ENCODE measurements at places on chromosomes 7 and 10.

DNA sequence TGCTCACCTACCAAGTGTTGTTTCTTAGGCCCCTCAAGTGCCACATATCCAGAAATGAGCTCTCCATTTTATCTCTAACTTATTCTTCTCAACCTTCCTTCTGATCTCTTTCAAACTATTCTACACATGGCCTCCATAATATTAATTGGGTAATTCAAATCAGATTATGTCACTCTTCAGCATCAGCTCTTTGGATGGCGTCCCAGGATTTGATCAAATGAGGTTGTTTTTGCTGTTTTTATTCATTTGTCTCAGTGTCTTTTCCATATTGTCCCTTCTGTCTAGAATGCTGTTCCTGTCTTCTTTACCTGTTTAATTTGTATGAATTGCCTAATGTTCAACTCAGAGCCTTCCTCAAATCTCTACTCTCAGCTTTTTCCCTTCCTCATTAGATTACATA lies 234.6 kb upstream of the CXCL12 start:
- DNase-seq = no peak

GRCh38 chr10:120782336-120782735 lies 68.8 kb upstream of the WDR11 start:
- DNase-seq = no peak

DNA sequence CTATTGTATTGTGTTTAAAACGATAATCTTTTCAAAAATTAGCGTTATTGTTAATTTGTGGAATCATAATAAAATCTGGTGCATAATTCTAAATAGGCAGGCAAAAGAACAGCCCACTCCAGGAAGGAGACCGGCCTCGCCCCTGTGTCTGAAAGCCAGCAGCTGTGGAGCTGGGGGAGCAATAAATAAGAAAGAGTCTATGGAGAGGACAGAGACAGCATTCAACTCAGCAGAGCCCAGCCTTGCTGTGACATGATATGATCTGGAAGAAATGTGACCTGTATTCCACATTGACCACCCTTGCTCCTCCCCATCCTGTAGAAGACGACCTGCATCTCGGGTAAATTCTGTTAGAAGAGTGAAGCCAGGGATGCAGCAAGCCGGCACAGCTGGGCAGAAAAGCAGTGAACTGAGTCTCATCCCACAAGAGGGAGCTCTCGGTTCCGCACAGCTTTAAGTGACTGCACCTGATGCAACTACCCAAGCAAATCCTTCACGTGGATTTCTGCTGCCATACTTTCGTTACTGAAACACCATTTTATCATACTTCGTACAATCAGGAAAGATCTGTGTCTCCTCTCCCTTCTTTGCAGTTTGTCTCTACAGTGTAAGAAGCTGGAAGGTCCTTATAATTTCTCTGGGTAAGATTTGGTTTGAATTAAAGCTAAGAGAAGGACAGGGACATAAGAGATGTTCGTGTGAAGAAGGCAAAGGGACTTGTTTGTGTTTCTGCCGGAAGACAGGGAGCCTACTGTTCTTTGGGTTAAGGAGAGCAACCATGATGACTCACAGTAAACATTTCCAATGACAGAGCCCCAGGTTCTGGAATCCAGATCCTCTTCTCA lies 427.1 kb downstream of the GPAM start:
- DNase-seq = peak; percentile 70

GRCh38 chr7:156780724-156781455 lies 112.1 kb downstream of the LMBR1 start:
- DNase-seq = no peak

GRCh38 chr7:69363136-69363535 lies 235.1 kb upstream of the AUTS2 start:
- DNase-seq = no peak

DNA sequence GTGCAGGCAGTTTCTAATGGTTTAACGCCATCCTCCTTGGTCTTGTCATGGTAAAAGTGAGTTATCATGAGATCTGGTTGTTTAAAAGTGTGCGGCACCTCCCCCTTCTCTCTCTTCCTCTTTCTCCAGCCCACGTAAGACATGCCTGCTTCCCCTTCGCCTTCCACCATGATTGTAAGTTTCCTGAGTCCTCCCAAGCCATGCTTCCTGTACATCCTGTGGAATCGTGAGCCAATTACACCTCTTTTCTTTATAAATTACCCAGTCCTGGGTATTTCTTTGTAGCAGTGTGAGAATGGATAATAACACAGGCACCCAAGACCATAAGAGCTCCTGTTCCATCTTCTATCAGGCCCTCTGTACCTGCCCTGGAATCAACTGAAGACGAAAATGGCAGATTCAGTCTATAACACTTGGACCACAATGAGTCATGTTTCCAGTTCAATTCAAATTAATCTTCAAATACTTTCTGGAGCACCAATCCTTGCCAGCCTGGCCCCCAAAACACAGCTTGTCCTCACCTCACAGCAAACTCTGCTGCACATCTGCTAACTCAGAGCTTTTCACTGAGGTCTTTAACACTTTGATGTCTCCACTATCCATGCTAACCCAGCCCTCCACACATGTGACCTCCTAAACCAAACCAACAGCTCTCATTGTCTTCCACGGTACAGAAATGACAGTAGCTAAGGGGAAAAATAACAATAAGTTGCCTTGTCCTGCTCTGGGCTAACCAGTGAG lies 73.2 kb downstream of the SFMBT2 start:
- DNase-seq = no peak

- DNase-seq = no peak
Measured at GRCh38 chr10:8473205-8473604, 418.7 kb downstream of the GATA3 start.

- no peak for DNase-seq
Measured at GRCh38 chr10:133438711-133439273, 14.4 kb upstream of the SPRN start.

DNA sequence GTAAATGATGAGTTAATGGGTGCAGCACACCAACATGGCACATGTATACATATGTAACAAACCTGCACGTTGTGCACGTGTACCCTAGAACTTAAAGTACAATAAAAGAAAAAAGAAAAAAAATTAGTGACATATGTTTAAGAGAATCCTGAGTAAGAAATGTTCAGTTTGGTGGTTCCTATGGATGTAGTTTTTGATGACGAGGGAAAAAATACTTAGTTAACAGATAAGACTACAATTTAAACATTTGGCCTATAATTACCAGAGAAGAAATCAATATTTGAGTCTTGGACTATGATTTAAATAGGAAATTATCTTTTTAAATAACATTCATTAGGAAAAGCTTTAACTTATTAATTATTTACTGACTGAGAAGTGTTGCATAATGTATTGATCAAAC lies 39.2 kb upstream of the SLC26A3 start:
- DNase-seq = no peak

- no peak for DNase-seq
Measured at GRCh38 chr7:105596866-105597265, 15.6 kb upstream of the EFCAB10 start.

DNA sequence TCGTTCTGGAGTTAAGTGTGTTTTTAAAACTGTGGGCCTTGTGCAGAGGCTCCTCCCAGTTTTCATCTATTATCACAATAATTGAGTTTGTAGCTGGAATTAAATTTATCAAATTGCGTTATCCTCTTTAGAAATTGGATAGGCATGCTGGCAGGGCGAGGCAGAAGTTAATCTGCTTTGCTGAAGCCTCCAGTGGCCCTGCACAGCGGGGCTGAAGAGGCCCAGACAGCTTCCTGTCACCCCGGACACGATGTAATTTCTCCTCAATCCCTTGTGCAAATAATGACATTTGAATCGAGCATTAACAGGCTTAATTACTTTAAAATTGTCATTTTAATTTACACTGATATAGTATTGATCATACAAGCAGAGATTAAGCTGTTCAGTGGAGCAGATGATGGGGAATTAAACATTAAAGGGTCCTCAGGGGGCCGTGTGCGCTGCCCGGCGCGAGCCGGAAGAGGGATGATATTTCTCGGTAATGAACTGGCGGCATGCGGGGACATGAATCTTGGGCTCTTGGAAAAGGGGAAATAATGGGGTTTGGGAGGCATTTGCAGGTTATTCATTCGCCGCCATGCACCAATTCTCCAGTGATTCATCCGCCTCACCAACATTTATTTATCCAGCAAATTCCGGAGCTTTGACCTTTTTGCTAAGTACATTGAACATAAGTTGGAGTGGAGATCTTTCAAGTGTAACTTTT lies 118.5 kb downstream of the NKX6-2 start:
- no peak for DNase-seq

GRCh38 chr10:76759681-76760080 lies 877.9 kb downstream of the KCNMA1 start:
- DNase-seq = no peak

GRCh38 chr10:5959142-5959541 lies 18.2 kb downstream of the IL15RA start:
- no peak for DNase-seq

- no peak for DNase-seq
Measured at GRCh38 chr10:59068581-59069191, 107.8 kb upstream of the PHYHIPL start.

- DNase-seq = no peak
Measured at GRCh38 chr10:31070025-31070424, 38.4 kb upstream of the ZNF438 start.

DNA sequence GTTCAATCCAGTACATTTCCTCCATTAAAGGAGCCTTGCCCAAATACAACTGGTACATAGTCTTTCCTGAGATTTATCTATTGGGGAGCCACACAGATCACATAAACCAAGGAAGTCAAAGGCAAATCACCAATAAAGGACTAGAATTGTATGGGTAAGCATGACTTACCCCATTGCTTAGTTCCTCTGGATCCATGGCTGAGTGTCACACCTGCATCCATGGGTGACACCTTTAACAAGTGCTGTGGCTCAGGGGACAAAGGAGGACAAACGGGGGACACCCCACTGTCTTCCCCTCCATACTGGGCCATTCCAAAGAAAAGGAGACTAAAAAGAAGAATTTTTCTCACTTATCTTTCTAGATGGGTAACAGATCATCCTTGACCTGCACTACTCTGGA lies 30.4 kb downstream of the ZNF92 start:
- DNase-seq = no peak

DNA sequence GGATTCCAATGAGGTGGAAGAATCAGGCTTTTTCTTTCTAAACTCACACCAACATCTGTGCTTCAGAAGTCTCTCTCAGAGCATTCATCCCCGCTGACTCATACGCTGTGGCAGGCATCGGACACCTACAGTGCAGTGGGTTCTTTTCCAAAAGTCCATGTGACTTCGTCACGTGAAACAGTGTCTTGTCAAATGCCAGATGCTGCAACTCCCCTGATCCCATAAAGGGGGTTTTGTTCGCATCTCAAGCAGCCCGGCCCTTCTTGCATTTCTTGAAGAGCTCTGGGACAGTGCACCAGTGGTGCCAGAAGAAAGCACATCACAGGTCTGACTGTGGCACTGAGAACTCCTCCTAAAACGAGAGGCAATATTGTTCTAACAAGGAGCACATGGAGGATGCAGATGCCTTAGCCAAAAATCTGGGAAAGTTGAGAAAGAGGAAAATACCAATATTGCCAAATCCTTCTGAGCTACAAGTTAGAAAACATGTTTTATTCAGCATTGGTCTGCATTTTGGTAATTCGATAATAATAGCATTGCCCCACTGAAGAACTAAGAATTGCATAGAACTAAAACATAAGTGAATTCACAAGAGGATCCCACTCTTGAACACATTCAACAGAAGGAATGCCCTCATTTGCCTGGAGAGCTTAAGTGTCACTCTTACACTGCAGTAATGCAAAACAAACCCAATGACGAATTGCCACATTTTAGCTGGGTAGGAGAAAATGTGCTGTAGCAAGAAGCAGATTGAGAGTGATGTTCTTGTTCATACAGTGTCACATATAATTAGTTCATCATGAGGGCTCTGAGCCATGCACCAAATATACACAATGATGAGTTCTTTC lies 204.4 kb downstream of the CXCL12 start:
- DNase-seq = no peak

All from endothelial cell (in vitro differentiated cells).